NCI-H69 (cell line): ENCODE measurements at places on chromosomes 4 and X.

GRCh38 chr4:102339018-102339417, 6.3 kb downstream of the SLC39A8 start:
- no peak for DNase-seq

- DNase-seq, result peak; percentile 46
Observed at GRCh38 chr4:186604124-186604807, 48.9 kb upstream of the MTNR1A start.

GRCh38 chr4:182937268-182938204, 20.4 kb upstream of the DCTD start:
- no peak for DNase-seq

- DNase-seq, result no peak
Observed at GRCh38 chrX:54817220-54817820, 9.8 kb downstream of the MAGED2 start.

DNA sequence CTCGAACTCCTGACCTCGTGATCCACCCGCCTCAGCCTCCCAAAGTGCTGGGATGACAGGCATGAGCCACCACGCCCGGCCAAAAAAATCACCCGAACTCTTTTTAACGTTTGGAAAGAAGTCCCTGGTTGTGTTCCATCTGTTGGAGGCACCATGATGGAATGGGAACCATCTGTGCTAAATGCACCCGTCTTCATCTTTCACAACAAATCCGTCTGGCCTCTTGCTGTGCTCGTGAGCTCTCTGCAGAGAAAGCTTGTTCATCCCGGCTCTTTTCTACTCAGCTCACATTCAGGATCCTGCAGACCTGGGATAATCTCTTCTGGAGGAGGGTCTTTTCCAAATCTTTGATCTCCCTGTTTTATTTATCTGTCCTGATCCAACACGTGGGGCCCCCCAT, 188.8 kb downstream of the CRLF2 start:
- no peak for DNase-seq

GRCh38 chrX:50812995-50813842, 775 bp downstream of the SHROOM4 start:
- peak; percentile 13 for DNase-seq

DNA sequence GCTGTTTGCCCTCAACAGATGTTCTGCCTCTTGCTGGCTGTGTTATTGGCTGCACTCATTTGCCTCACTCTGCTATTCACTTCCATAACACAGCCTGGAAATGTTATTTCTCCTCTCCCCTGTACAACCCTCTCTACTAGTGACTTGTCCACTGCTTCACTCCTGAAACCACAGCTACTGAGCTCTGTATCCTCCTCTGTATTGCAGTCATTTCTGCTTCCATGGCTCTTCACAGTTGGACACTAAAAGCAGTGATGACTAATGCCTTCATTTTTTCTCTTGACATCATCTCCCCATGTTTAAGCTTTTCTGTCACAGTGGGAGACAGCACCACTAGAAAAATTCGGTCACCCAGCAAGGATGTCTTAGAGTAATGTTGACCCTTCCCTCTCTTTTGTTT, 123.0 kb upstream of the PPP1R2C start:
- DNase-seq, result no peak

- no peak for DNase-seq
Observed at GRCh38 chrX:36344301-36344700, 424.8 kb downstream of the CFAP47 start.

DNA sequence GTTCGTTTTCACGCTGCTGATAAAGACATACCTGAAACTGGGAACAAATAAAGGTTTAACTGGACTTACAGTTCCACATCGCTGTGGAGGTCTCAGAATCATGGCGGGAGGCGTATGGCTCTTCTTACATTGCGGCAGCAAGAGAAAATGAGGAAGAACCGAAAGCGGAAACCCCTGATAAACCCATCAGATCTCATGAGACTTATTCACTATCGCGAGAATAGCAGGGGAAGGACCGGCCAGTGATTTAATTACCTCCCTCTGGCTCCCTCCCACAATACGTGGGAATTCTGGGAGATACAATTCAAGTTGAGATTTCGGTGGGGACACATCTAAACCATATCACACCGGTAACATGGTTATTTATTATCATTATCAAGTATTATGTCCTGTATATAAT, 2204.5 kb downstream of the ARAP2 start:
- DNase-seq, result no peak

DNA sequence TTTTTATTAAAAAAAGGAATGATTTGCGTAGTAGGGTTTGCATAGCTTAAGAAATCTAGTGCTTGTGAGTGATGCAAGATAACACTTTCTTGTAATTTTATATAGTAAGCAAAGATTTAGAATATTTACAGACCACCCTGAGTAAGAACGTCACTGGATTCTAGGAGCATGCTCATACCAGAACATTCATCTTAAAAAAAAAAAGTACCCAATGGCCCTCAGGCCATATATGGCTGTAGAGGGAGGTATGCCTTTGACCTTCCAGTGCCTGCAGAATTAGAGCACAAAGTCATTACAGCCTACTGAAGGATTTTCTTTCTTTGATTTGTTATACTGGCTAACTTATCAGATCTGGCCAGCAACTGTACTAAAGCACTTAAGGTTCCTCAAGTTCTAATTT, 236.3 kb upstream of the GYPA start:
- DNase-seq, result no peak

- peak; percentile 87 for DNase-seq
Observed at GRCh38 chrX:110046001-110046400, 43.1 kb downstream of the TMEM164 start.

GRCh38 chrX:368811-369562, 17.7 kb downstream of the PPP2R3B start:
- DNase-seq, result no peak

- DNase-seq, result no peak
Observed at GRCh38 chr4:139919004-139919403, 235.0 kb downstream of the MAML3 start.

DNA sequence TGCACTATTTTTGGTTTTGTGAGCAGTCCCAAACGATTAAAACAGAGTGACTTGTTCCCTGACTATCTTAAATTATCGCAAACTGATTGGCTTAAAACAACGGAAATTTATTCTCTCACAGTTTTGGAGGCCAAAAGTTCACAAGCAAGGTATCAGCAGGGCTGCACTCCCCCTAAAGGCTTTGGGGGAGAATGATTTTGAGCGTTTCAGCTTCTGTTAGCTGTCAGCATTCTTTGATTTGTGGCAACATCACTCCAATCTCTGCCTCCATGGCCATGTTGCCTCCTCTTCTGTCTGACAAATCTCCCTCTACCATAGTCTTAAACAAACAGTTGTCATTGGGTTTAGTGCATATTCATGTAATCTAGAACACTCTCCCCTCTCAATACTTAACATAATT, 459.6 kb upstream of the ATOH1 start:
- DNase-seq, result no peak

DNA sequence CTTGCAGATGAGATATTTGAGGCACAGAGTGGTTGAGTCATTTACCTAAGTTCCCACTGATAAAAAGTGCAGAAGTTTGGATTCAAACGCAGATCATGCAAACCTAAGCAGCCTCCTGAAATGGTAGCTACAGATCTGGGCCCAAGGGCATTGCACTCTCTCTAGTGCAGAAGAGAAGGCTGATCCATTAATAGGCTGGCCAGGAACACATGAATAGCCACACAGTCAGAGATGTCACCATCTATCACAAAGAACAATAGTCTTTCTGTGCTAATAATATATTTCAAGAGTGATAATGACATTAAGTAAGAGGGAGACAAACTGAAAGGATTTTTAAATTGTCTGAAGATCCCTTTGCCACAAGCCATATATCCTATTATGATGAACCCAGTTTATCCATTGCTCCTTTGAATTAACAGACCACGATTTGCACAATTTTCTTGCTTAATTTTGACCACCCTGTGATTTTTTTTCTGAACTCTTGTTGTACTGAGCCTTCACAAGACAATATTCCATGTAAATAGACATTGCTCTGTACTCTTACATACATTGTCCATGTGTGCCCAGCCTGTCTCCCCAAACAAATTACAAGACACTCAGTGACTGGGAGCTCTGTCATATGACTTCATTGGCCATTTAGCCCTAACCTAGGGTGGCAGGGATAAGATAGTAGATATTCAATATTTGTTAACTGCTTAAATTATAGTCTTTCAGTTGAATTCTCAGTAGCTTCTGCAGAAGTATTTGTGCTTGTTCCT, 112.4 kb upstream of the RBPJ start:
- peak; percentile 79 for DNase-seq

- DNase-seq, result peak; percentile 67
Observed at GRCh38 chrX:155056877-155057792, 13.8 kb downstream of the CMC4 start.

- DNase-seq, result no peak
Observed at GRCh38 chr4:33837043-33837838, 2407.1 kb downstream of the ARAP2 start.
